ENCODE measurements at places on chromosomes 6 and 20.

DNA sequence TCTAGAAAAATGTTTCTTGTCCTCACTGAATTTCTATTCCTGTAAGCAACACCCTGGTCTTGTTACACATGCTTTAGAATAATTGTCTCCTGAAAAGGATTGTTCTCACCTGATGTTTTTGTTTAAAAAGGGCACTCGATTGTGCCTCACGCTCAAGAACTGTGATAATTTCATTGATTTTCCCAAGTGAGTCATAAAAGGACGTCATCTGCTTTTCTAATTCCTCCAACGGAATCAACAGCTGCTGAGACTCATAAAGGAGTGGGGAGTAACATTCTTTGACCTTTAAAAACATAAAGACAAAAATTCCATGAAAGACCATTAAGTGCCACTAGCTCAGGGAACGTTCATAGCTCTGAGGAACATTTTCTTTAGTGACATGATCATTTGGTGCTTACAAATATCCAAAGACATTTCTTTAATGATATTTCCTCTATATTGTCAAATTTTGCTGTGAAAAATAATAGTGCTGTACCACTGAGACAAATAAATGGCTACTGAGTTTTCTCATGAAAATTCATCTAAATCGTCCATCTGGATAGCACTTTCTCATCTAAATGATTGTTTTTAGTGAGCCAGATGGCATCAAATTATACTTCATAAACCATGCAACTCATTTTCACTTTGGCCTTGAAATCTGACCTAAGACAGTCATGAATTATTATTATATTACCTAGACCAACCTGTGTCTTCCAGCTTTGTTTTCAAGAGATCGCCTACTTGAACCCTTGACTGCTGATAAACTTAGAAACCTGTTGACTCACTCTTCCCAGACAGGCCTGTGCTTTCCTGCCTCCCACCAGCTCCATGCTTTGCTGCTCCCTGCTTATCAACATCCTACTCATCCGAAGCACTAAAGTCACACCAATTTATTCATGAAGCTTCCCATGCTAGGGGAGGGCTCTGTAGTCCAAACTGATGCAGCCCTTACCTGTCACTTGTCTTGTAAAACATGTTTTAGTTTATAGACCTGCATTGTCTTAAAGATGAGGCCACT, 178.2 kb downstream of the SYNE1 start:
- no peak for DNase-seq

GRCh38 chr6:143959927-143960326, 48.1 kb downstream of the PLAGL1 start:
- DNase-seq = no peak

DNA sequence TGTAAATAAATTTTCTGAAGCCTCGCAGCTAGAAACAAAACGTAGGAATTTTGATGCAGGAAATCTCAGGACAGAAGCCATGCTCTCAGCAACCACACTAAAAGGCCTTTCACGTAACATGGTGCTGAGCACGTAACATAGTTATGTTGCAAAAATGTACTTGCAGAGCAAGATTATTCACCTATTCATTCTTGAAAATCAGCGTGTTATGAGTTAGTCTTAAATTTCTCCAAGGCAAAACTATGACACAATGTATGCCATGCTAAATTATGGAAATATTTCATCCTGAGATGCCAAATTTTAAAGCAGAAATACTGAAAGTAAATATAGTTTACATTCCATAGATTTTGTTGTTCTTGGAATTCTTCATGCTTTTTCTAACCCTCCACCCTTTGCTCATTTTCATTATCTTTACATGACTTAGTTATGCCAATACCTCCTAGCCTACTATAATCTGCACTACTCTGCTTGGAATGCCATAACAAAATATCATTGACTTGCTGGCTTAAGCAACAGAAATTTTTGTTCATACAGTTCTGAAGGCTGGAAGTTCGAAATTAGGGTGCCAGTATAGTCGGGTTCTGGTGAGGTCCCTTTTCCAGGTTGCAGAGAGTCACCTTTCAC, 179.8 kb upstream of the BMP5 start:
- DNase-seq = no peak

DNA sequence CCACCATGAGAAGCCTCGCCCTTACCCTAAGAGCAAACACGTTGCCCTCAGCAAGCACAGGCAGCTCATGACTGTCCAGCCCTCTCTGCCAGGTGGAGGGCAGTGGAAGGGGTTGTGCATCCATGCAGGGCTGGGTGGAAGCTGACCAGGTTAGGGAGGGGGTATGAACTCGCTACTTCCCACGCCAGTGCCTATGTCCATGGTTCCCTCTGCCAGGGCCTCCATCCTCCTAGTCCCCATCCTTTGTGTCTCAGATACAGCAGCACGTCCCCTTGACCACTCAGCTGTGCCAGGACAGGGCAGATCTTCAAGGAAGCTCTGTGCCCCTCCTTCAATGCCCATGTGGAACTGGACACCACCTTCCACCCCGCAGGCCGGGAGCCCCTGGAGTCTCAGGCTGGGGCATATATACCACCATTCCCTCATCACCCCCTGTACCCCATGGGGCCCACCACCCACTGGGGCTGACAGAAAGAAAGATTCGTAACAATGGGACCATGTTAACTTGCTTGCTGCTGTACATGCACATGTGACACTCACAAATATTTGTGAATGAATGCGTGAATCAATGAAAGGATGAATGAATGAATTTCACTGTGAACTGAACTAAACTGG, 90.7 kb downstream of the ANKRD60 start:
- no peak for DNase-seq

GRCh38 chr6:147538821-147539220, 30.3 kb downstream of the SAMD5 start:
- DNase-seq = no peak

DNA sequence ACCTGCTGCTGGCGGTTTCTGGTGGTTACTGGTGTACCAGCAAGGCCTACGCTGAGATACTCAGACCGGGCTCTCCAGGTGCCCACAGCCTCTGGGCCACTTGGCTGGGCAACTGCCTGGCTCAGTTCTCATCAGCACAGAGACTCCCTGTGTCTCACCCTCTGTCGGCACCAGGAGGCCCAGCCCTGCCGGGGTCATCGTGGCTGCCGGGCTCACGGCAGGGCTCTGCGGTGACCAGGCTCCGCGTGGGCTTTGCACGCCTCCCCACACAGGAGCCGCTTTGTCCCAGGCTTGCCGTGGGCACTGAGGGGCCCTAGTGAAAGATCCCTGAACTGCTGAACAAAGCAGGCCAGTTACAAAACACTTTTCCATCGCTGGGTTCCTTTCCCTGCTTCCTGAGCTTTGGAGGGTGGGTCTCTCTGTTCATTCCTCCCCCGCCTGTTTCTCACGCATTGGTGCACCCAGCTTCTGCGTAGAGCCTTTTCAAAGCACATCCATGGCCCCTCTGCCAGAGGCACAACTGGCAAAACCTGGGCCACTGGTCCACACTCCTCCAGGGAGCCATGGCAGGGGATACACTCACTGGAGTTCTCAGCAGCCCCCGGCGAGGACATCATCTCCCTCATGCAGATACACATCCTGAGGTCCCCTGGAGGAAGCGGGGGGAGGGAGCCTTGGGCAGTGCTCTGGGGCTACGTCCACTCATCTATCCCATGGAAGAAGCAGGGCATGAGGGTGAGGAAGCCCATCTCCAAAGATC, 117.0 kb downstream of the NFATC2 start:
- no peak for DNase-seq

DNA sequence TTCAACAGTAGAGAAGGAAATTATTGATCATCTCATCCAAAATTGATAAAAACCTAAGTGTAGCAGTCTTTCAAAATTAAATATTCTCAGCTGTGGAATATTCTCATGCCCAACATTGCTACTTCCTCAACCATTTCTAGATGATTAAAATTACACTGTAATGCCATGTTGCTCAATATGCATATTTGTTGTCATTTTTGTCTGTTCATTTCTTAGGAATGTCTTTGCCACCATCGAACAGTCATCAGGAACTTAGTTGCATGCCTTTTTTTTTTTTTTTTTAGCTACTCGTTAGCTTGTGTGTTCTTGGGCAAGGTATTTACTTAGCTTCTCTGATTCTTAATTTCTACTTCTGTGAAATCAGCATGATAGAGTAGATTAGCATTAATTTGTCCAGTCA, 188.6 kb downstream of the DTNBP1 start:
- DNase-seq = peak; percentile 61

- DNase-seq = no peak
Observed at GRCh38 chr6:160088784-160089533, 32.7 kb upstream of the SLC22A1 start.

GRCh38 chr6:17673543-17674254, 33.0 kb downstream of the NUP153 start:
- DNase-seq = no peak

GRCh38 chr20:17589161-17589834, 19.4 kb downstream of the DSTN start:
- no peak for DNase-seq
